ENCODE measurements at places on chromosomes 5 and 9.

- DNase-seq: no peak
Observed at GRCh38 chr9:12695474-12695873, 2.3 kb downstream of the TYRP1 start.

GRCh38 chr5:139038613-139039305 is 159.4 kb downstream of the SIL1 start:
- DNase-seq: no peak

GRCh38 chr5:102561894-102562760 is 63.3 kb upstream of the SLCO6A1 start:
- no peak for DNase-seq

- no peak for DNase-seq
Observed at GRCh38 chr9:114093031-114093471, 6.0 kb downstream of the KIF12 start.

DNA sequence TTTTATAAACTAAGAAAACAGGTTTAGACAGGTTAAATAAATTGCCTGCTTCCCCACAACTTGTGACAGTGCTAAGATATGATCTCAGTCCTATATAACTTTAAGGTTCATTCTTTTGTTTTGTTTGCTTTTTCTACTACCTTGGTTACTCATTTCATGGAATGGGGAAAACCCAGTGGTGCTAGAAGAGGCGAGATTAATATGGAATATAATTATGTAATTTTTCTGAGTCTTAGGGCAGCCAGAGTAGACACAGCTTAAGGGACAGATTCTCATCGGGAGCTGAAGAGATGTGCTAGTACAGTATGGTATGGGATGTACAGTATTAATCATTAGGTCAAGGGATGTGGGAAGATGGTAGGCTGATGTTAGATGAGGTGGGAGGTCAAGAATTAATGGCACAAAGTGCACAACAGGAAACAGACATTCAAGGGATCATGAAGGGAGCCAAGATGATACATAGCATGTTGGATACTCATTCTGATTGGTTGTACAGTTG is 6.2 kb downstream of the TRIM32 start:
- DNase-seq: no peak

- DNase-seq: no peak
Observed at GRCh38 chr9:357560-357959, 142.9 kb downstream of the DOCK8 start.

GRCh38 chr9:4822057-4822456 is 29.3 kb downstream of the RCL1 start:
- DNase-seq: no peak

- DNase-seq: no peak
Observed at GRCh38 chr9:129597355-129598088, 23.4 kb downstream of the C9orf50 start.

DNA sequence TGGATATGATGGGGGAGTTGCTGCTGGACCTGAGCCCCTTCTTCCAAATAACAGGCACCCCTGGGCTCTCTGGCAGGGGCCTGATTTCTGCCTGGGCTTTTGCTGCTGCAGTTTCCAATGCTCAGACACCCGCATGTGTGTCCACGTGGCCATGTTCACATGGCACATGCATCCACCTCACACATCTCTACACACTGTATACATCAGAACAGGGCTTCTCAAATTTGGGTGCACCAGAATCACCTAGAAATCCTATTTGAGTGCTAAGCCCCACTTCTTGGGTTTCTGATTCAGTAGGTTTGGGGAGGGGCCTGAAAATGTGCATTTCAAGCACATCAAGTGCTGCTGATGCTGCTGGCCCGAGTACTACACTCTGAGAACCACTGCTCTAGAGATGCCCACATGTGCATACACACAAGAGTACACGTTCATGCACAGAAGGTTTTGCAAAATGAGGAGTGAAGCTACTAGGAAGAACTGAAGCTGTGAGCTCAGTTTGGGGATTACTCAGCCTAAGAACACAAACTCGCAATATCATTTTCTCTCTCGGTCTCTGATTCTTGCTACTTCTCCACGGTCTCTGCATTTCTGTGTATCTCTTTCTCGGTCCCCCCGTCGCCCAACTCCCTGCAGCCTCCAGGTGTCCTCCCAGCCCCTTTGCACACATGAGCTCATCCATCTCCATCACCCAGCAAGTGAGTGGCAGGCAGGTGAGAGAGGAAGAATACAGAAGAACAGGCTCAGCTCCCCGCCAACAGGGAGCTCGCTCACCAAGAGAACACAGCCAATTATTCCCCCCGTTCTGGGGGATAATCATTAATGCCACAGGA is 97.0 kb downstream of the PCDH1 start:
- DNase-seq: no peak

GRCh38 chr5:1507457-1507856 is 16.3 kb downstream of the LPCAT1 start:
- no peak for DNase-seq

DNA sequence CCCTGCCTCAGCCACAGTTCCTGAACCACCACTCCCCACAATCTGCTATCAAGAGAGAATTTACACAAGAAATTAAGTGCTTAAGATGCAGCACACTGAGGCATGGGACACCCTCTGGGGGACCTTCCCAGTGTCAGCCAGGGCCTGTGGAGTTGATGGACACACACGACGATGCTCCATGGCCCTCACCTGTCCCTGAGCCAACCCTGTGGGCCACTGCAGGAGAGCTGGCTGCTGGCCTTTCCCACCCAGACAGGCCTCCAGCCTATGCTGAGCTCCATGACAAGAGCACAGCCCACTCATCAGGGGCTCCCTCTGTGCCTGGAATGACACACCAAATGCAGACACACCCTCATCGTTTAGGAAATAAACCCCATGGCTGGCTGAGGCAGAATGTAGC is 124.6 kb downstream of the ADAMTS16 start:
- no peak for DNase-seq

DNA sequence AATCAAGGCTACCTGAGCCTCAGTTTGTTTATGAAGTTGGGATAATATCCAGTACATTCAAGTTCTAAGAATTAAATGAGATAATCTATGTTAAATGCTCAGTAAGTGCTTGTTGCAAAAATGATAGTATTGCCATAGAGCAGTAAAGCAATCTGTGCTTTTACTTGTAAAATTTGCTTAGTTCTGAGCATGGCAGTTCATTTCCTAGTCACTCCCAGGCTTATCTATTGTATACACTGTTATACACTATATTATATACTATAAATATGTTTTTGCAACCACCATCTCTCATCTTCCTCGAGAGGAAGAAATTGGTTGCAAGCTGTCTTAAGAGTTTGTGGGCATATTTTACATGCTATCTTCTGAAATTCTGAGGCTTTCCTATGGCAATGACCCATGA is 63.4 kb downstream of the MTREX start:
- DNase-seq: no peak

- DNase-seq: no peak
Observed at GRCh38 chr5:127563136-127563535, 45.7 kb downstream of the PRRC1 start.

DNA sequence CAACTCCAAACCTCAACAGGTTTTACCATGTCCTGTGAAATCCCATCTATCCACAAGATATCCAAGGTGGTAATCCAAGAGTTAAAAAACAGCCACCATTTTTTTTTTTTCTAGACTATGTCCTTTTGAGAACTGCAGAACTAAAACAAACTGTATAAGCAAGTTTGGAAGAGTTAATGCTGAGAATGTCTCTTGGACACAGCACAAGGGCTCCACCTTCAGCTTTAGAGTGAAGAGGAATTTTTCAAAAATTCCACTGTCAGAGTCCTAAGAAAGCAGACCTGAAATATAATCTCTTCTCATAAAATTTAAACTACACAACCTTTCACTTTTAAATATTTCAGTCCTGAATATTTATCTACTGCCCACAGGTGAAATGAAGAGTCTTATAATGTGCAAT is 167.8 kb upstream of the CCNG1 start:
- DNase-seq: peak; percentile 36

DNA sequence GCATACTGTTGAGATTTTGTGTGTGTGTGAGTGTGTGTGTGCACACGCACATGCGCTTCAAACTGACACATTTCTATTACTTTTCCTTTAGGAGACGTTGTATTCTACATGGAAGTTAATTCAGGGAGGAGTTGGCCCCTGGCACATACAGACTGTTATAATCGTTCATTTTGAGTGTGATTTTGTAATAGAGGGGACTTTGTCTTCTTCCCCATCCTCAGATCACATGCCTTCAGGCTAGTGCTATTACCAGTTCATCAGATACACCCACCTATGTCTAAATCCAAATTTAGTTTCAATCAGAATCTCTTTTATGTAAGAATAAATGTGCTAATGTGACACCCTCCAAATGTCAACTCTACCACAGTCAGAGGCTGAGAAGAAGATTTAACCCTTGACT is 90.2 kb downstream of the FBXO4 start:
- DNase-seq: no peak

GRCh38 chr5:169719360-169720314 is 82.6 kb downstream of the DOCK2 start:
- DNase-seq: no peak

- no peak for DNase-seq
Observed at GRCh38 chr5:57845025-57845424, 362.4 kb upstream of the ACTBL2 start.

DNA sequence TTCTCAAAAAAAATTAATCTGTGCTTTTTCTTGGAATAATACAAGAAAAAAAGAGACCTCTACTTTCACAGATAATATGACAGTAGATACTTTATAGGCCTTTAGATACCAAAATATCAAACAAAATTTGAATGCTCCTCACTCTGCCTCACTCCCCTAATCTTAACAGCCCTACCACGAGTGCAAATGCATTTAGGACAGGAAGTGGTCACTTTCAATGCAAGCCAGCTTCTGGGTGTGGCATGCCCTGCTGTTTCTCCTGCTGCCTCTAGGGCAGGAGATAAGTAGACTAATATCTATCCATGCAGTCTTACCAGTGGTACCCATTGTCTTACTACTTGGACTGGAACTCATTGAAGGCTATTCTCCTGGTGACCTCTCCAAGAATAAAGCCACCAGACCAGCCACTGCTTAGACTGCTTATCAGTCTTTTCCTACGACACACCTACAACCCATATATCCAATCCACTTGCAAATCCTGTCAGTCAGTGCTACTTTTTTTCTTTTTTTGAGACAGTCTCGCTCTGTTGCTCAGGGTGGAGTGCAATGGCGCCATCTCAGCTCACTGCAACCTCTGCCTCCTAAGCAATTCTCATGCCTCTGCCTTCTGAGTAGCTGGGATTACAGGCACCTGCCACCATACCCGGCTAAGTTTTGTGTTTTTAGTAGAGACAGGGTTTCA is 23.0 kb downstream of the FRRS1L start:
- no peak for DNase-seq

DNA sequence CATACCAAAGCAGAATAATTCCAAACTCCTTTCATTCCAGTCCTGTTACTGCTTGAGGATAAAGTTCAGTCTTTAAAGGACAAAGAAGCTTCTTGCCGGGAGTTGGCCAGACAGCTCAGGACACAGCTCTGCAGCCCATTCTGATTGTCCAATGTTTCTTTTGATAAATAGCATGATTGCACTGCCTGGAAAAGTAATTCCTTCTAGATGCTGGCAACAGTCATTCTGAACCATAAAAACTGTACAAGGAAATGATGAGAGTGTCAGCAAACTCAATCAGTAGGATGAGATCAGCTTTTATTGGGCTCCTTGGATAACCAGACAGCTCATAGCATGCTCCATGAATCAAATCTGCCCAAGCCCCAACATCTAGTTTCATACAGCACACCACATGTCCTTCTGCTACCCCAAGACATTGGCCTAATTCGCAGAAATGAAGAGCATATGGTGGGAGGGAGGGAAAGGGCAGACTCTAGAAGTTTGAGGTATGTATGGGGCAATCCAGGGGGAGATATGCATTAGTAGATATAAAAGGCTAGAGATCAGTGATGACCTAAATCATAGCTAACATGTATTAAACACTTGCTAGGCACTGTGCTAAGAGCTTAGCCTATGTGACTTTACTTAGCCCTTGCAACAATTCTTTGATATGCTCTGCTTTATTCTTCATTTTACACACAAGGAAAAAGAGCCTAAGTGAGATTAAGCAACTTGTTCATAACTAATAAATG is 219.9 kb upstream of the NREP start:
- no peak for DNase-seq

DNA sequence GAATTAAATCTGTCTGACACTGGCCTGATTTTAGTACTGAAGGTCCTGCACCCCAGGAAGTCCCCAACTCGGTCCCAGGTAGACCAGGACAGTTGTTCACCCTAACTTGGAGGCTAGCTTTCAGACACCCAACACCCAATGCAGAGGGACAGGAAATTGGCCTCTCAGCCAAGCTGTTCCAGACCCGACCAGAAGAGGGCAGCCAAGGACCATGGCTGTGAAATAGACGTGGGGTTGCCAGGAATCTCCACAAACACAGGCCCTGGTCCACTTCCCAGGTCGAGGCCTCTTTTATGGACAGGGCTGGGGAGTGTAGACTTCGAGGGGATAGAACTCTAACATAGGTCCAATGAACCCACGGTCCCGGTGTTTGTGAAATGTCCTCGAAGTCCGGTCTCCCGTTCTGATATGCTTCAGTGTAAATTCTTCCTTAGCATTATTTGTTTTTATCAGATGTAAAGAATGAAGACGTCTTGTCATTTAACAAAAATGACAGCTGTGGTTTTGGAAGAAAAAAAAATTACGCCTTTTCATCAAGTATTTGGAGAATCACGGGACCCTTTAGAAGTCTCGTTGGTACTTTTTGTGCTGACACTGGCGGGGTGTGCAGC is 260.3 kb upstream of the ADAMTS16 start:
- DNase-seq: peak; percentile 79

DNA sequence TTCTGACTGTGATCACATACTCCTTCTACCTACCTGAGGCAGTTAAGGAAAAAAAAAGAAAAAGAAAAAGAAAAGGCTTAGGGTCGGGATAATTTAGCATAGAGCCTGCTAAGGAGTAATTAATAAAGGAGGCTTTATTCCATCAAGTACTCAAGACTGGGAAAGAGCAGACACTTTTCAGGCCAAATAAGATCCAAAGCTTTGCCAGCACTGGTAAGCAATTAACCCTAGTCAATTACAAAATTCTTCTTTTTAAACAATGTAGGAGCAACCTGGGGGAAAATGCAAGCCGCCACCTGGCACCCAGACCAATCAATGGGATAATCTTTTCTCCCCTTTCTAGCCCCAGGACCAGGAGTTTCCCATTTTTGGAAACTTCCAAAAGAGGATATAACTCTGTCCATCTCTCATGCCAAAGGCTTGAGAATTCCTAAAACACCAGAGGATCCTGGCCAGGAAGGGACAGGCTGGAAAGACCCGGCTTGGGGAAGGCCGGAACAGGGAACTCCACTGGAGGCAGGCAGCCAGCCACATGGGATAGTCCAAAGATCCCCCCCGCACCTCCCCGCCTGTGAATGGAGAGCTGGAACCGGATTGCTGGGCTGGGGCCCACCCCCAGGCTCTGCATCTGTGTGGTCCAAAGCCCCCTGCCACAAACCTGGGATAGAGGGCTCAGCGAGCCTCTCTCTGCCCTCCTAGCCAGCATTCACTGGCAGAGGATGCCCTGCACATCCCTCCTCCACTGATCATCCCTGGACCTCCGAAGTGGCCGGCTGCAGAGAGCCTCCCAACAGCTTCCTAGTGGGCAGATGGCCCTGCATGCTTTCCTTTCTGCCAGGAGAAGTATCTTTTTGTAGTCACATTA is 117.8 kb downstream of the ZNF354C start:
- DNase-seq: peak; percentile 16
